Aorta (tissue), 5 donors: ENCODE measurements at places on chromosomes 12 and 14. TPM values are rescaled to one million over a fixed set of nuclear protein-coding genes. Genes with fewer than 3 reads are reported as not detected.

DNA sequence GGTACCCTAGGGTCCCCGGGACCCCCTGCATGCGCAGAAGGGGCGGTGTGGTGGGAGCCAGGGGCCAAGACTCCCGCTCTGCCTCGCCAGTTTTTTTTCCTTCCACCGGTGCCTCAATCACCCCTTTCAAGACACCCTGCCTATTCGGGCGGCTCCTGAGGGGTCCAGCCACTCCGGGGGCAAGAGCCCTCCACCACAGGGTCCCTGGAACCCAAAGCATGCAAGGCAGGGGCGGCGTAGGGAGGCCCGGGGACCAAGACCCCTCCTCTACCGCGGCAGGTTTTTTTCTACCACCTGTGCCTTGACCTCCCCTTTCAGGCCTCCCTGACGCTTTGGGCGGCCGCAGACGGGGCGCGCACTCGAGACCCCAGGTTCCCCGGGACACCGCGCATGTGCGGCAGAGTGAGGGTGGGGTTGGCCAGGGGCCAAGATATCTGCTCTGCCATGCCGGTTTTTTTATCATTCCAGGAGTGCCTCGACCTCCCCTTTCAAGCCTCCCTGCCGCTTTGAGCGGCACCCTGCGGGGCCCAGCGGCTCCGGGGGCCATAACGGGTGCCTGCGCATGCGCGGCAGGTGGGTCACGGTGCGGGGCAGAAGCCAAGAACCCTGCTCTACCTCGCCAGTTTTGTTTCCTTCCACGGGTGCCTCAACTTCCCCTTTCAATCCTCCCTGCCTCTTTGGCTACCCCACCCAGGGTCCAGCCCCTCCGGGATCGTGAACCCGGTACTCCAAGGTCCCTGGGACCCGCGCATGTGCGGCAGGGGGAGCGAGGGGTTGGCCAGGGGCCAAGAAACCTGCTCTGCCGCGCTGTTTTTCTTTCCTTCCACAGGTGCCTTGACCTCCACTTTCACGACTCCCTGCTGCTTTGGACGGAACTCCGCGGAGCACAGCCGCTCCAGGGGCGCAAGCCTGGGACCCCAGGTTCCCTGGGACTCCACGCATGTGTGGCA, 328.1 kb downstream of the ALG10 start:
- DNase-seq, result no peak

DNA sequence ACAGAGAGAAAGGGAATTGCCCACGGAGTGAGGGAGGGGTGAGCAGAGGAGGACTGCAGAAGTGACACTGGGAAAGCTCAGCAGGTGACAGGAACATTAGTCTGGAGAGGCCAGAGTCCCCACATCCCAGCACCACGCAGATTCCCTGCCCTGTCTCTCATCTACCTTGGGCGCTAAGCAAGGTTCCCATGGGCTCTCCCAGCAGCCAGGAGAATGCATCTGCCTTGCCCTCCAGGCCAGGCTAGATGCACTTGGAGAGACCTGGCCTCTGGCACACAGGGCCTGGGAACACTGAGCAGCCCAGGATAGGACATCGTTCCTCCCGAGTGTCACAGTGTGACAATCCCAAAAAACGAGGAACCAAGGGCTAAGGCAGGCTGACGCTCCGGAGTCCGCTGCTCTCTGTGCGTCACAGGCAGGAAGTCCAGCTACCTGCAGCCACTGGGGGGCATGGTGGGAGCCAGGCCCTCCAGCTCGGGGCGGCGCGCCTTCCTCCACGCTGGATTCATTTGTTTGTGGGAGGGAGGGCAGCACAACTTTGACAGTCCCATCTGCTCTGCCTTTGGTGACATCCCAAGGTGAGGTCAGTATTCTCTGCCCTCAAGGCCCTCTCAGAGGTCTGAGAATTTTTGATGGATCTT, 5.4 kb upstream of the NGB start:
- peak; percentile 31 for DNase-seq

DNA sequence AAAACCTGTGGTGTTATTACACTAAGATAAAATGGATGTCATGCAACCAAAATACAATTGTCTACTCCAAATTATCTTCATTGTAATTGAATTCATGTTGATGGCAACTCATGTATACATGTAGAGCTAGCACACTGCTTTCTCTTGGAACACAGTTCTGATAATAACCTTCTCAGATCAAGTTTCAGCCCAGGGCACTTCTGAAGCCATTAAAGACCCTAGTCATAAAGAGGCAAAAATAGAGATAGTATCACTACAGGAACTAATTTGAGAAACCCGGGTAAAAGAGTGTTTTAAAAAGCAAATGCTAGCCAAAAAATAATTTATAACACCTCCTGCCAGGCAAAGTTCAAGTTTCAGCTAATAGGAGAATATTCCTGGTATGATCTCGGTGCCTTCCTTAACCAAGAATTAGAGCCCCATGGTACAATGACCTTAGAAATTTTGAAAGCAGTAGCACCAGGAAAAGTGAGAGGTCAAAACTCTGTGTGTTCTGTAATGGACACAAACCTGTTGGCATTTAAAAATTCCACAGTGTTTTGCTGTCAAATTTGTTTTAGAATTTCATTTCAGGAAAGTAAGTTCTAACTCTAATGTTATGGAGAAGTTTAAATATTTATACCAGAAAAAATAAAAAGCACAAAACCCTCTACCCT, 105.0 kb upstream of the FRMD6 start:
- no peak for DNase-seq

DNA sequence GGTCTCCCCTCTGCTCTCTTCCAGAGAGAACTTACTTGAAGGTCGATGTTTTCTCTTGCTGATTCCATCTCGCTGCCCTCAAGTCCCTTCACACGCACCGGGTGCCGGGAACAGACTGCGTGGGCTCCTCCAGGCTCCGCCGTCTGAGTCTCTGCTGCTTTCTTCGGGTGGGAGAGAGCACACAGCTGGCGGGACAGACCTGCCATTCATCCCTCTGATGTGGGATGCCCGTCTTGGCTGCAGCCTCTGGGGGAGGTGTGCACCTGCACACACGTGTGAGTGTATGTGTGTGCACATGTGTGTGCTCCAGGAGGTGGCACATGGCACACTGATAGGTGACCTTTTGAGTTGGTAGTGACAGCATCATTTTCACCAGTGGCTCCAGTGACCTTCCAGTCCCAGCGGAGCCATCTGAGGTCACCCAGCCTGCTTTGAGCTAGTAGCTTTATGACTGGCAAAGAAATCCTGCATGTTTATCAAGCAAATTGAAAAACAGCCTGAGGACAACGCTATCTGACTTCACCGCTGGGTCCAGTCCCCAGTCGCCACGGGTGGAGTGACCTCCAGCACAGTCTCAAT, at the start of gene NINJ2:
NINJ2 (minus strand) TSS at position 153 of the 579 bp plus-strand sequence; CDS start at position 68, 85 bp downstream.
- no peak for DNase-seq

- DNase-seq, result no peak
Observed at GRCh38 chr14:64645220-64645892, 58.9 kb upstream of the PLEKHG3 start.

DNA sequence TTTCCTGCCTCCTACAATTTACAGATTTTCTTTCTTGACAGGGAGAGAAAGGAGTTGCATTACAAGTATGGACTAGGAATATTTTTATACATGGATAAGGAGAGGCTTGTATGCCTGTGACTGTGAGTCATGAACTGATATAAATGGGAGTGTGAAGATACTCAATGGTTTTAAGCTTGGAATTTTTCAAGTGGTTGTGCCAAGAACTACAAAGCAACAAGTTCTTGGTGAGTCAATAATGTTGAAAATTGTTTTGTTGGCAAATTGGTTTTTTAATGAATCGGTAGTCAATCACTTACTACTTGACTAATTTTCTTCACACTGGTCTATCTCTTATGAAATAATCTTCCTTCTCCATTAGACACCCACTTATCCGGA, 58.9 kb upstream of the HMGA2 start:
- no peak for DNase-seq

- DNase-seq, result peak; percentile 90
Observed at GRCh38 chr14:61280526-61281185, 482 bp downstream of the TMEM30B start.

- no peak for DNase-seq
Observed at GRCh38 chr14:32633224-32633859, 304.2 kb downstream of the AKAP6 start.

- DNase-seq, result peak; percentile 95
Observed at GRCh38 chr14:67816326-67817002, at the start of gene ZFYVE26. Gene ZFYVE26 (minus strand): TSS chr14:67816590. CDS start chr14:67815963, 627 bp downstream.

DNA sequence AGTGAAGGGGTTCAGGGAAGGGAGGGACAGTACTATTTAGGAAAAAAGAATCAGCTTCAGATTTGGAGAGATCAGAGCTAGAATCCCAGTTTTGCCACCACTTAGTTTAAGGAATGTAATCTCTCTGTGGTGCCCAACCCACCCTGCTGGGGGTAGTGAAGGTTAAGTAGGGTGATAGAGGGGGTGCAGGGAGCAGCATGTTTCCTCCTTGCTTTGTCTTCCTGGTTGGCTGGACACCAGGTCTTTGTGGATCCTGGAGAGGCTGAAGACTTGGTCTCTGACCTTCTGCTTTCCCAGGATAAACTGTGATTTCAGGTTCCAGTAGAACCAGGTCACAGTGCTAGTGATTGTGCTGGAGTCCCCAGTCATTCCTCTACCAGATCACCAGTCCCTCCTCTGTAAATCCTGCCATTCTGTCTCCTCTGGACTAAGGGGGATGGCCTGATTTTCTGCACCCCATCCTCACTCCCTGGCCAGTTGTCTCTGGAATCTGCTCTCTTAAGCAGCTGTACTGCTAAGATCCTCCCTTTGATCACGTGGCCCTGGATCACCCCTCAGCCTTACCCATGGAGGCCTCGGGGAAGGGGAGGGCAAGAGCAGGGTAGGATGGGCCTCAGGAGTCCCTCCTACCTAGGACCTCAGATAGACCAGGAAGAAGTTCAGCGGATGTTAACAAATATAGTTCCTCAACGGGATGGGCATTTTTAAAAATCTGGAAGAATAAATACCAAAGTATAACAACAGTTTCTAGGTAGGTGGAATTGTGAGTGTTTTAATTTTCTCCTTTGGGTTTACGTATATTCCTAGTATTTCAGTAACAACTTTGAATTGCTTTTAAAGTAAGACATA, 3.1 kb downstream of the MAP3K12 start:
- DNase-seq, result peak; percentile 69

DNA sequence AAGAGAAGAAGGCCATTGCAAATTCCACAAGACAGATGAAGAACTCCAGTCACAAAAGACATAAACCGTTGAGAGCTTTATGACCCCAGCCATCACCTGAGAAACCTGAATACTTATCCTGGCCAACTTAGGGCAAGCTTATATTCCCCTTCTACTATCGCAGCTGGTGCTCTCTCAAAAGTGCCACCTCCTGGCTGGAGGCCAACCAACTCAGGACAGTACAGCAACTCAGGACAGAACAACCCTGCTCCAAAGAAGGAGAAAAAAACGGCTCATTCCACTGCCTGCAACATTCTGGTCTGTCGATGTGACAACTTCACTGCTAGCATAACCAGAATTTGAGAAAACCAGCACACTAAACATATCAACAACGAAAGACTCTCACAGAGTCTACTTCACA, 9.7 kb upstream of the KRT6B start:
- DNase-seq, result no peak

GRCh38 chr12:13192719-13193118, 3.8 kb upstream of the EMP1 start:
- DNase-seq, result no peak

DNA sequence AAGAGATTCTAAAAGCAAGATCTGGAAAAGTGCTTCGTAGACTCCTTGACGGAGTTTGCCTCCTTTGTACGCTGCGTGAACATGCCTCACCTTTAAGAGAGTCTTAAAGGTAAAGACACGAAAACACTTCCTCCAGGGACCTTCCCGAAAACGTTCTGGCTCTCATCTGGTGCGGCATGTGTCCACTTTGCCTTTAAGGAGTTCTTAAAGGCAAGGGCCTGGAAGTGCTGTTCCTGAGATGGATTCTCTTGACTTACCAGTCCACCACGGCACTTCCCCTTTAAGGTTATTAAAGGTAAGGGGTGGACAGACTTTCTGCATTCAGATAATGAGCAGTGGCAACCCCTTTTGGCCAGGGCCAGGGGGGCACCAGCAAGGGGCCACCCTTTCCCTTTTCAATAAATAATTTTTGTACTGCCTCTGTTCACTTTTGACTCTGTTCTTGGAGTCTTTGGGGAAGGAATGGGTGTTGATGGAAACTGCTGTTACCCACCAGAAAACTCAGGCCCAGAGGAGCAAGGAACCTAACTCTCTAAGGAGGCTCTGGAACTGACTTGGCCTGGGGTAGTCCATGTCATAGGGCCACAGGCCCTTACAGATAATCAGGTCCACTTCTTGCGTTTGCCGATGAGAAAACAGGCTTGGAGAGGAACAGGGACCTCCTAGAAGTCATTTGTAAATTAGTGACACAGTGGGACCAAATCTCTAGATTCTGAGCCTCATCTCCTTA, 4.4 kb downstream of the REM2 start:
- peak; percentile 30 for DNase-seq

- DNase-seq, result no peak
Observed at GRCh38 chr14:77554207-77554606, 55.6 kb upstream of the ISM2 start.

DNA sequence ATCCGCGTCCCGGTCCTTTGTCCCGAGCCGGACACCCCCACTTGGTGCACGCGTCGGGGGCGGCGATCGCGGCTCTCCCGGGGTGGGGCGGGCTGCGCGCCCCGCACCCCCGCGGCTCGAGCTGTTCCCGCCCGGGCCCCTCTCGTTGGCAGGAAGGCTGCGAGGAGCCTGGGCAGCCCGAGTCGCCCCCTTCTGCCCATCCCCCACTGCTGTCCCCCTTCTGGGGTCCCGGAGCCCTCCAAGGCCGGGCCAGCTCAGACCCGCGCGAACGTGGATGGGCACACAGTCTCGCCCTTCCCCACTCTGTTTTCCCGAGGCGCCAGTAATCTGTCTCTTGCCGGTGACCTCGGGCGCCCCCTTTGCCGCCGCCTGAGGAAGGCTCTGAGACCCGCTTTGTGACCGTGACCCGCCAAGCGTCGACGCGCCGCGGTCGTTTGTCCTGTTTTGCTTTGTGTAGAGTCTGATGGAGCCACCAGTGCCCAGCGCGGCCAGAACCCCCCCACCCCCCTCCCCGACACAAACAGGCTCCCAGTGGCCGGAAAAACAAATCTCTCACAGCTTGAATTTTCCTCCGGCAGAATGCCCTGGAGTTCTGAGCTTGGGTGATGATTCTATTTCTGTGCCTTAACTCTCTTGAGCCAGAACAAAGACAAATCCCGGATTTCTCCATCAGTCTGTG, 610 bp downstream of the C14orf132 start:
- peak; percentile 81 for DNase-seq

GRCh38 chr12:119631930-119632678, 35.8 kb upstream of the PRKAB1 start:
- no peak for DNase-seq

- peak; percentile 70 for DNase-seq
Observed at GRCh38 chr14:99155173-99156089, 116.6 kb downstream of the BCL11B start.

The IRAK3 gene
- 32.2 TPM for total RNA-seq

The MIP gene
- total RNA-seq, result not detected

The AHNAK2 gene
- total RNA-seq, result 25.5 TPM

The PRPH gene
- total RNA-seq, result 5.4 TPM

The PHETA1 gene
- 13.5 TPM for total RNA-seq

The GARIN6 gene
- not detected for total RNA-seq

The PLEKHG3 gene
- total RNA-seq, result 46.5 TPM

The BIN2 gene
- total RNA-seq, result 9.4 TPM

The CCDC177 gene
- not detected for total RNA-seq

The CLIP1 gene
- total RNA-seq, result 182 TPM
